ENCODE measurements at places on chromosomes 3 and 15.

DNA sequence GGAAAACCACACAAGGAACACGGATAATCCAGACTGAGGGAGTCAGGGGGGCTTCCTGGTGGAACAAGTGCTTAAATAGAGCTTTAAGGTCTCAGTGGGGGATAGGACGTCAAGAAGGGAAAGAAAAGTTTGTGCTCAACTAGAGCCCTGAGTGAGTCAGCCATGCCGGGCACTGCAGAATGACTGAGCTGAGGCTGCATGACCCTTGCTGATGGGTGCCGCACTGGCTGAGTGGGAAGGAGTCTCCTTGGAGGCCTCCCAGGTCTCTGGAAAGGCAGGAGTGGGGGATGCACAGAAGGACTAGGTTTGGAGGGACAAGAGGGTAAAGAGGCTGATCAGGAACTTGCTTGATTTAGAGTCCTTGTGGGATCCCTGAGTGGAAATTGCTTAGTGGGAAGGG lies 150.3 kb downstream of the RPLP1 start:
- DNase-seq = no peak

GRCh38 chr15:92449476-92449875 lies 55.8 kb downstream of the ST8SIA2 start:
- DNase-seq = no peak

DNA sequence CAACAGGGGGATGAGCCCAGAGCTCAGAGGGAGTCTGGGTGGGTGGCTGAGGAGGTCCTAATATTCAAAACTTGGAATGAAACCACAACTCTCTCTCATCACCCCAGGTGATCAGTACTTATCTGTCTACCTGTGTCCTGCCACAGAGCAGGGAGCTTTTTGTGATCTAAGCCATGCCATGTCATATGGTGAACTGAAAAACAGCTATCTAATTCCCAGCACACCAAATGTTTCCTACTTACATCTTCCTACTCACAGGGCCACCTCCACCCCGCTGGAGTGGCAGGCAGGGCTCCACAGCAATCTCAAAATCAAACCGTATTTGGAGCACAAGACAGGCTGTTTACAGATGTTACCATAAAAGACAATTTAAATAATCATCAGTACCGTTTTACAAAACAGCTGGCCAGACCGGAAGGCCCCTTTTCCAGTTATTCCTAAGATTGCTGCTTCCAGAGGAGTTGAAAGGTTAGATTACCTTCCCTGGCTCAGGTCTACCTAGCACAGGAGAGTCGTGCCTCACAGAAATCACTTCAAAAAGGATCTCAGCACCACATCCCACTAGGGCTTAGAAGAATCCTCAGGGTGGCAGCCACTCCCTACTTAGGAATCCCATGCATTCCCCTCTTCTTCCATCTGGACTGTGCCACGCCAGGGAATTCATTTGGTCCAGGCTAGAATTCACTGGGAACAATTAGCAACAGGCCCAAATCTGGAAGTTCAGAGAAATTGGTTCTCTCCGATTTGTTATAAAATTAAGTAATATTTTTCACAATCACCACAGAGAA lies 226.6 kb upstream of the IL12A start:
- no peak for DNase-seq

- no peak for DNase-seq
Measured at GRCh38 chr15:66831801-66832390, 129.9 kb downstream of the SMAD6 start.

DNA sequence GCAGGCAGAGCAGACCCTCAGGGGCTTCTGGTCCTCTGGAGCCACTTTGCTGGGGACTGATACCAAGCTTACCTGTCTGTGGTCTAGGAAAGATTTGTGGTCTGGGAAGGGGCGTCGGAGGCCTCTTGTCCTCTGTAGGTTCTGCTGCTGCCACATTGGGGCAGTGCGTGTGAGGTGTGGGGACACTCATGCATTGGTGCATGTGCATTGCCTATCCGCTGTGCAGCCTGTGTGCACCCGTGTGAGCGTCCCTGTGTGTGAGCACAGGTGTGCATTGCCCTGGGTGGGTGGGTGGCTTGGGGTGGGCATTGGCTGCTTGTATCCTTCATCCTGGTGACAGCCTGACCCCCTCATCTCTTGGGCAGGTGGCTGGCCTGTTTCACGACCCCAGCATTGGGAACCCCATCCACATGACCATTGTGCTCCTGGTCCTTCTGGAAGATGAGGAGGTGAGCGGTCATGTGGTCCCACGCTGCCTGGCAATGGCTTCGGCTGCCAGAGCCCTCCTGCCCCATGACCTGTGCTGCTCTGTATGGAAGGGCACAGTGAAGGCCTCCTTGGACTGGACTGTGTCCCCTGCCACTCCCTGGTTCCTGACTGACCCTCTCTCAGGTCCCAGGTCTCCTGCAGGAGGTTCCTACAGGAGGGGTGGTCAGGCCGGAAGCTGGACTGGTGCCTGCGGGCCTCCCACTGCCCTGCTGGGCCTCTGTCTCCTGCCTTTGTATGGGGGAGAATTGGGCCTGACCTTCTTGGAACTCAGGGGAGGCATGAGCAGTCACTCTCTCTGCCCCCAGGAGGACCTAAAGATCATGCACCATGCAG lies 41.5 kb downstream of the SAXO2 start:
- no peak for DNase-seq

DNA sequence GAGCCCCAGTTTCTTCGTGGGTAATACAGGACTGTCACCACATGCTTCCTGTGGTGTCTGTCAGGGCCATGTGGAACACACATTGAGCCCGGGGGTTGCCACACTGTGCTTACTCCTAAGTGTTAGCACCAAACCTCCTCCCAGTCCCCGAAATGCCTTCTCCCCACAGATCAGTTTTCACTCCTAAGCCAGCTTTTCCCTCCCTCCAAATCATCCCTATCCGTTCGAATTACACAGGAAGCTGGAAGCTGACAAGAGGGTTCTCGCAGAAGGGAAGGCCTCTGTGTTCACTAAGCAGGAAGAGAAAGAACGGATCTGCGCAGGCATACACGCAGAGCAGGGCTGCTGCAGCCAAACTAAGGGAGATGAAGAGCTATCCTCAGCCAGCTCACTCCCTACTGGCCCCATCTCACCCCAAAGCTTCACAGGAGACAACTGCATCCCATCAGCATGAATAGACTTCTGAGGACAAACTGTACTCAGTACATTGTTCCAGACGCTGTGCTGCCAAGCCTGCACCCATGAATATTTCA lies 32.3 kb downstream of the XXYLT1 start:
- no peak for DNase-seq

- DNase-seq = no peak
Measured at GRCh38 chr3:188217011-188217463, 63.1 kb downstream of the LPP start.

DNA sequence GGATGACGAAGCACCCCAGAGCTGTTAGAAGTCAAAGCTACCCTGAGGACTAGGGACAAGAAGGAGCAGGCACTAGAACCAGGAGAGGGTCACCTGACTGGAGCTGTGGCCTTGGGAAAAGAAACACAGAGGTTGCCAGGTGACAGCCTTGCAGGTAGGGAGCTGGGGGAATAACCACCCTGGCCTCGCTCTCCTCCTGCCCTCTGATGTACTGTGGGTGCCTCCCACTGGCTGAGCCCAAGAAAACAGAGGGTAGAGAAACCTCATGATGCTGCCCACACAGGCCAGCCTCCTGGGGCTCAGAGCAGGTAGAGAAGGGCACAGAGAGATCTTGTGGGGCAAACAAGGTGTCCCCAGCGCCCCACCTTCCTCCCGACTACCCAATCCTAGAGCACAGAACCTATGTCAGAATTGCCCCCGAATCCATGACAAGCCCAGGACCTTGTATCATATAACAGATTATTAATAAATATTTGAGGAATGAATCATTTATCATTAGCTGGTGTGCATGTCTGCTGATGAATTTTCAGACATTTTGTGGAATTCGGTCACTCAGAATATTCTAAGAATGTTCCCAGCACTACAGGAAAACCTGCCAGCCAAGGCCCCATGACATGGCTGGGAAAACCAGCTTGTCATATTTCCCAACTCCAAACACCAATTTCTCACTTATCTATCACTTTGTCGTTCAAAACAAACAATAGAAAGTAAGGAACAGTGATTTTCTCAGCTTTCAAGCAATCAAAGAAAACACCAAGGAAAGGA lies 59.8 kb upstream of the MEX3B start:
- no peak for DNase-seq
